ENCODE measurements at places on chromosomes 16 and 17. TPM values are rescaled to one million over a fixed set of nuclear protein-coding genes. Genes with fewer than 3 reads are reported as not detected.

The ABCC11 gene
- total RNA-seq: 0.52 TPM

The CACNB1 gene
- total RNA-seq: 4.5 TPM

The PLEKHH3 gene
- 0.52 TPM for total RNA-seq

The VMO1 gene
- not detected for total RNA-seq

The TBC1D3I gene
- total RNA-seq: not detected

The WNT9B gene
- not detected for total RNA-seq

The ADAD2 gene
- not detected for total RNA-seq

The ZNF597 gene
- 5.6 TPM for total RNA-seq

The CCL2 gene
- total RNA-seq: 2.2 TPM

The ARHGDIG gene
- not detected for total RNA-seq

The TSNAXIP1 gene
- total RNA-seq: 0.42 TPM

The TMC7 gene
- not detected for total RNA-seq

The DPEP2 gene
- 17.2 TPM for total RNA-seq

Measured in mononuclear cell (primary cell).